ENCODE measurements at places on chromosomes 16 and 17.

- no peak for DNase-seq
Observed at GRCh38 chr16:22671301-22672076, 142.5 kb upstream of the HS3ST2 start.

GRCh38 chr16:5549802-5550201 lies 452.2 kb upstream of the EEF2KMT start:
- peak; percentile 2 for DNase-seq

DNA sequence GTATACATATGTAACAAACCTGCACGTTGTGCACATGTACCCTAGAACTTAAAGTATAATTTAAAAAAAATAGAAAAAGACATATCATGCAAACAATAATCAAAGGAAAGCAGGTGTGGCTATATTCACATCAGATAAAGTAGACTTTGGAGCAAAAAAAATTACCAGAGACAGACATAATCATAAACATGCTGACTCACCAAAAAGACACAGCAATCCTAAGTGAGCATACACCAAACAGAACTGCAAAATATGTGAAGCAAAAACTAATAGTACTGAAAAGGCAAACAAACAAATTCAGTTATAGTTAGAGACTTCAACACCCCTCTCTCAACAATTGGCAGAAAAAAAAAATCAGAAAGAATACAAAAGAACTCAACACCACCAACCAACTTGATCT lies 29.9 kb downstream of the SHCBP1 start:
- DNase-seq = no peak

DNA sequence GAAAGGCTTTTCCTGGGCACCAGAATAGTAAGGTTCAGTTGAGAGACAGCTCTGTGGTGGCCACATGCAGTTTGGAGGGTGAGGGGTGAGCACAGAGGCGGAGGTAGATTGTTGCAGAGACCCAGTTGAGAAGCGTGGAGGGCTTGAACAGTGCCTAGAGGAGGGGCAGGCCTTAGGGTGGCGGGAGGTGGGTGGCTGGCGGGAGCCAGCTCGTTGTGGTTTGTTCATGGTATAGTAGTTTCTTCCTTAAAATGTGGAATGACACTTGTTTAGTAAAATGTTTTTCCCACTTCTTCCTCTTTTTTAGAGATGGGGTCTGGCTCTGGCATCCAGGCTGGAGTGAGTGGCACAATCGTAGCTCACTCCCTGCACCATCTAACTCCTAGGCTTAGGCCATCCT lies 14.2 kb downstream of the USP10 start:
- no peak for DNase-seq
